MCF 10A (cell line): ENCODE measurements at places on chromosomes 6 and 20.

- no peak for DNase-seq
Measured at GRCh38 chr6:132512342-132512637, 626 bp downstream of the STX7 start.

- DNase-seq = peak; percentile 48
Measured at GRCh38 chr6:142943711-142944123, 1.3 kb downstream of the HIVEP2 start.

DNA sequence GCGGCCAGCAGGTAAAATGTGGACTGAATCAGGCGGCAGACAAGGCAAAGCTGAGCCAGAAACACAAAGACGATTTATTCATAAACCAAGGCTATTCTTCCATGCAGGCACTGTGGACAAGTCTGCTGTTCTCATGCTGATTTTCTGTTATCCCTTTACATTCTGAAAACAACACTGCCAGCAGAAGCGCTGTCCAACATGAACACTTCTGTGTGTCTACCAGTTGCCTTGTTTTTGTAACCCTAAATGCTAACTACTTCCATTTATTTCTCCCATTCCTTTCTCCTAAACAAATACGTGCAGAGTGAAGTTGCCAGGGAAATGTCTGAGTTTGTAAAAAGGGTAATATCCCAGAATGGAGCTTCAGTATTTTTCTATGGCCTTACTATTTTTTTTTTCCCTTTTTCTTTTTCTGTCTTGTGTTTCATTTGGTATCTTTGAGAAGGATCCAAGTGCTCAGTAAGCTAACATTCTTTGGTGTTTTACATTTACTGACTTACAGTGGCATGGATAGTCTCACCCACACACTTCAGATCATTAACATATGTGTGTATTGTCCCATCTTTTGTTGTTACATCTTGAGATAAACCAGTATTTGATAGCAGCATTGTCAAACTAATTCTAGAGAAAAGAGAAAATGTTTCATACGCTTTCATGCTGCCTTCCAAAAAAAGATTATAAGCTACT lies 1308.9 kb upstream of the MAP3K7 start:
- DNase-seq = peak; percentile 6

- DNase-seq = no peak
Measured at GRCh38 chr20:25213566-25214425, 18.3 kb downstream of the ENTPD6 start.

- no peak for DNase-seq
Measured at GRCh38 chr6:150315626-150316025, 53.2 kb upstream of the IYD start.

GRCh38 chr6:71900642-71901041 lies 14.3 kb downstream of the RIMS1 start:
- DNase-seq = no peak

DNA sequence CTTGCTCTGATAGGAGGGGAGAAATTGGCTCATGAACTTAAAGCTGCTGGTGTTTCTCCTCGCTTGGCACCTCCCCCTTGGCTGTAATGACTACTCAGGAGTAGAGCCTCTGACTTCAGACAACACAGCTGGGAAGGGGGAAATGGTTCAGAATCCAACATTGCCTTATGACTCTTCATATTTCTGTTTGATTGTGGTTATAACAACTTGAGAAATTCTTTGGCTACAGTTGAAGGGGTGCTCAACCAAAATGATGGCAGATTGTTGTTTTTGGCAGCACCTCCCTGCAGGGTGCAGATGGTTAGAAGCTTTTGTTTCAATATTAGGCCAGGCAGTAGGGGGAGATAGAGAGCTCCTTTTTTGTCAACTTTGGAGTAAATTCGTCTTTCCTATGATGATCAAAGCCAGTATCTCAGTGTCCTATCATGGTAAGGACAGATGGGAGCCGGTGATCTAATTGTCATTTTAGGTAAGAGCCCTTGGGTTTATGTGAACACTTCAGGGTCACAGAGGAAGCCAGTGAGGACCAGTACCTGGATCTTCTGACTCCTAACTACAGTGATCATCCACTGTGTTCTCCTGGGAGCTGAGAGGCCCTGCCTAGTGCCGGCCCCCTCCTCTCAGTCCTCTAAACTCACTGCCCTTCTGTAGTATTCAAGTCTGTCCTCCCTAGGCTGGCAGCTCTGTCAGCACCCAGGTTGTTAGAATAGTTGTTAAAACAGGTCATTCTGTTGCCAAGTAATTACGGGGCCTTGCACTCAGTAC lies 39.9 kb downstream of the RPRD1B start:
- DNase-seq = peak; percentile 94

DNA sequence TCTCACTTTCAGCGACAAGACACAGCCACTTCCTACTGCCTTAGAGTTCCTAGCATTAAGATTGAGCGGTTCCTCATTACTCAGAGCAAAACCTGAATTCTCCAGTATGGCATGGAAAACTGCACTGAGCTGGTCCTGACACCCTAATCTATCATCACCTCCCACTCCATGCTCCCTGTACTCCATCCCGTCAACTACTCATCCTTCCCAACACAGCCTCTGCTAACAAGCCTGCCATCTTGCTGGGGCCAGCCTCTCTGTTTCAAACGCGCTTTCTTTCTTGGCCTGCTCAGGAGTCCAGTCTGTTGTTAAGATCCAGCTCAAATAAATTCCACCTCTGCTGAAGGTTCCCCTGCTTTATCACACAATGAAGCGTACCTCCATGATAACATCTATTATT lies 12.0 kb downstream of the PRKN start:
- no peak for DNase-seq

GRCh38 chr6:331622-332521 lies 39.6 kb downstream of the DUSP22 start:
- no peak for DNase-seq

DNA sequence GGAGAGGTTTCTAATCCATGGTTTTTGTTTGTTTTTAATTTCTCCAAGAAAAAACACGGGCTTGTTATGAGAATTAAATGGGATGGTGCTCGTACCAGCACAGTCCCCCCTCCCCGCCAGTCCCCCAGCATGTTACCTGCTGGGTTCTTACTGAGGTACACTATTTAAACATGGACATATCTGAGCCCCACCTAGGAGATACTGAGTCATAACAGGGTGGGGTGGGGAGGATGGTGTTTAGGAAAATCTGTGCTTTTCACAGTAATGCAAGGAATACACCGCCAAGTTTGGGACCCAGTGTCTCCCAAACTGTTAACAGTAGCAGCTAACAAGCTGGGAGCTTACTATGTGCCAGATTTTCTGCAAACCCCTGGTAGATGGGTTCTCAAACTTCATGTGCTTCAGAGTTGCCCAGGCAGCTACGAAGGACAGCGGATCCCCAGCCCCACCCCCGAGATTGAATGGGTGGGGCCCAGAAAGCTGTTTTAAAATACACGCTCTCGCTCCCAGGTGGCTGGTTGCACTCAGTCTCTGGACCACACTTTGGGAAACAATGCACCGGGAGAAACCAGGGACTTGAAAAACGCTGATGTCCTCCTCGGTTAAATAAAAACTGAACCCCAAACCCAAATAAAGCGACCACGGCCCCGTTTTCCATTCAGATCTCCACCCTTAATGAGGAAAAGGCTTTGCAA lies 995 bp downstream of the ZFP64 start:
- peak; percentile 63 for DNase-seq

GRCh38 chr6:26553264-26553634 lies 15.1 kb downstream of the HMGN4 start:
- DNase-seq = peak; percentile 74

DNA sequence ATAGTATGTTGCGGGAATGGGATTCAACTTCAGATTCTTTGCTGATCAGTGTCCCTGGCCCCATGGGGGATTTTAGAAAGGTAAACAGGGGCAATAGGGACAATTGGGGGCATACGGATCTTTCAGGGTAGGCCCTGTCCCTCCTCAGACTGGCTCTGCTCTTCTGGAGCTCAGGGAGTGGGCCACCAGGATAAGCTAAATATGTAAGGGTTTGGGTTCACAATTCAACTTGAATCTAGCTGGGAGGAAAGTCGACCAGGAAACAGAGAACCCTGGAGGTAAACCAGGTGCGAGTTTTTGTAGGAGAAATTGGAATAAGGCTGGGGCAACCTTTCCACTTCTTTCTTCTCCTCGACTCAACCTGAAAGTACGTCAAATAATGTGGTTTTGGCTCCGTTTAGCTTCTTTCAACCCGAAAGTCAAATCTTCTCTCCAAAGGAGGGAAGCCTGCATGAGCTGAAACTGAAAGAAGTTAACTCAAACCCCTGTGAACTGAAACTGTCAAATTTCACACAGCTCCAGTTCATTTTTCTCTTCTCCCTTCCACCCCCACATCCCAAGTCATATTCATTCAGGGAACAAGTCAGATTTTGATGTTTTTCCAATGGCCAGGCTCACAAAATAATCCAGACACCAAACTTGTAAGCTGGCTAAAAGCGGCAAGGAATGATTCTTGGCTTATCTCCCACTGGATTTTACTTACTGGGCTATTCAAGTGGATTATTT lies 278.2 kb downstream of the CLIC5 start:
- DNase-seq = no peak

- DNase-seq = no peak
Measured at GRCh38 chr20:1883986-1884385, 11.2 kb upstream of the SIRPA start.
